ENCODE measurements at places on chromosomes 4 and X.

DNA sequence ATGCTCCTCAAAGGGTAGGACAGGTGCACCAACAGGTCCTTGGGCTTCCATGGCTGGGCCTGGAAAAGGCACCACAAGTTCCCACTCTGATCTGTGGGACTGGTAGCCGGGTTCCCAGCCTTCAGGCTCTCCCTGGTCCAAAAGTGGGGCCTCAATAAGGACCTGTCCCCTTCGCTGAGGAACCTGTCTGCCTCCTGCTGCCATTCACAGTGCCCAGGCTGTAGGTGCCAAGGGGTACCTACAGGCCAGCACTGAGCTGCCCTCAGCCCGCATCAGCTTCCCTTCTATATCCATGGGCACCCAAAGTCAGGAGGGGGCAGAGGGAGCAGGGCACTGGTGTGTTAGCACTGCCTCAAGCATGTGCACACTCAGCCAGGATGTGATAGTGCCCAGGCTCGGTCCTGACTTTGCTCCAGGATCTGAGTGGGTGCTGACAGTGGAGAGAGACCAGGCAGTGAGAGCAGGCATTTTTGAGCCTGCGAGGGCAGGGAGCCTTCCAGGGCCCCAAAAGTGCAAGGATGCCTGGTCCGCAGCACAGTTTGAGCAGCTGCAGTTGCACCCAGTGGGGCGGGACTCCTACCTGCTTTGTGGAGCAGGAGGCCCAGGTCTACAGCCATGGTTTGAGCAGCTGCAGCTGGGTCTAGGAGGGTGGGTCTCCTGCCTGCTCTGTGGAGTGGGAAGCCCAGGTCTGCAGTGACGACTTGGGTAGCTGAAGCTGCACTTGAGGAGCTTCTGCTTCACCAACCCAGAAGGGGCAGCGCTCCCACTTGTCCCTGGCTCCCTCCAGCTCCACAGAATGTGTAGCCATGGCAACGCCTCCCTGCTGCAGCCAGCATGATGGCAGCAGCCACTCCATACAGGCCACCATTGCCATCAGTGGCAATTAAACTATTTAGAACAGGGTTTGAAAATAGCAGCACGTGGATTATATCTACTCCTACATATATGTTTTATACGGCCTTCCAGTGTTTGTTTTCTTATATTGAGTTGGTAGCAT lies 376.4 kb downstream of the KCTD8 start:
- DNase-seq = no peak

DNA sequence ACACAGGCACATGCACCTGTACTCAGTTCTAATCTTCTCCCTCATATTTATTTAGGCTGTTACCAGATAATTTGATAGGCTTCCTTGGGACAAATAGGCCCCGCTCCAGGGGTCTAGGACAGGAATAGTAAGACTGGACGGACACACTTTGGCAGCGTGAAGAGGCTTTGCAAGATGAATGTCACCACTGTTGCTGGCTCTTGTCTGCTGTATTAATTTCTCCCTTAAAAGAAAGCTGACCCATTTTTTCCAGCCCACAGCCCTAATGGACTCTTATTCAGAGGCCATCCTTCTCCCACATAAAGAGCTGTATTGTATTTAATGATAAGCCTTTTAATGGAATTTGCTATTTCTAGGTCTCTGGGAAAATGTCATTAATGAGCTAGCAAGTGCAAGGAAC lies 18.0 kb downstream of the FAM184B start:
- no peak for DNase-seq

DNA sequence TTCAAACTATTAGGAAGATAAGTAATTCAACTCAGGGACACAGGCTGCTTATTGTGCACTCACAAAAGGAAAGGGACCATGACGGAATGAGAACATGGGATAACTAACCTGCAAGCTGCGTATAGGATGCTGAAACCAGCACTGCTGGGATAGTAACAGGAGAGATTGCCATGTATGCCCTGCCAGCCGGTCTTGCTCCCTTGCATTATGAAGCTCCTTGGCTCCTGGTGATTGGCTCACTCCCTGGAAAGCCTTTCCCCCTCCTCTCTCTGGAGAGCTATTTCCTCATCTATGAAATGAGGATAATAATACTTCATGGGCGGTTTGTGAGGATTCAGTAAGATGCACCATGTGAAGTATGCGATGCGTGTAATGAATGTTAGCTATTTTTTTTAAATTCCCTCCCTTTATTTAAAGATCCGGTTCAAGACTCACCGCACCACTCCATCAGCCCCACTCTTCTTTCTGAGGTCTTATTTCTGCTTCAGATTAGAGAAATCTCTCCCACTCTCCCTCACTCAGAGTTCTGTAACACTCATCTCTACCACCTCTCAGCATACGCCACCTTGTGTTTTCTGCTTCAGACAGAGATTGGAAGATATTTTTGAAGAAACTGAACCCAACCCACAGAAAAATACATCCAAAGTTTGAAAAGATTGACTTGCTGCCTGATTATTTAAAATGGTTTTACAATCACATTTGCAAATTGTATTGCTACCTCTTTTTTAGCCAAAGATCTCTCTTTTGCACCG lies 18.4 kb downstream of the MSMO1 start:
- DNase-seq = no peak

- no peak for DNase-seq
These were observed 80.0 kb downstream of the CLDN34 start for GRCh38 chrX:10047133-10047532.

DNA sequence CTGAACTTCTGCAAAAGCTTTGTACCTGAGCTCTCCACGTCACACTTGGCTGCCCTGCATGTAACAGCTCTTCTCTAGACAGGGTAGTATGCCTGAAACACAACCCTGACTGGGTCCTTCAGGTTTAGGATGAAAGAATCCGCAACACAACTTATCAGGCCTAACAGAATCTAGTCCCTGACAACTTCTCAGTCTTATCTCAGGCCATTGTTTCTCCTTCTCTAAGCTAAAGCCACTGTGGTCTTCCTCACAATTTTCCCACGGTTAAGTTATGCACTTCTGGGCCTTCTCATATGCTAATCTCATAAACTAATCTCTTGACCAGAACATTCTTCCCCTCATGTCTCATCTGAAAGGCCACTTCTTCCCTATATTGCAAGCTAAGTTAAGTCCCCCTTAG lies 10.8 kb upstream of the TMPRSS11B start:
- no peak for DNase-seq

Measured in islet precursor cell (in vitro differentiated cells).